PC-9 (cell line): ENCODE measurements at places on chromosomes 12 and 14. TPM values are rescaled to one million over a fixed set of nuclear protein-coding genes. Genes with fewer than 3 reads are reported as not detected.

GRCh38 chr12:6779708-6780432 lies 7.5 kb downstream of the LAG3 start:
- DNase-seq: no peak

DNA sequence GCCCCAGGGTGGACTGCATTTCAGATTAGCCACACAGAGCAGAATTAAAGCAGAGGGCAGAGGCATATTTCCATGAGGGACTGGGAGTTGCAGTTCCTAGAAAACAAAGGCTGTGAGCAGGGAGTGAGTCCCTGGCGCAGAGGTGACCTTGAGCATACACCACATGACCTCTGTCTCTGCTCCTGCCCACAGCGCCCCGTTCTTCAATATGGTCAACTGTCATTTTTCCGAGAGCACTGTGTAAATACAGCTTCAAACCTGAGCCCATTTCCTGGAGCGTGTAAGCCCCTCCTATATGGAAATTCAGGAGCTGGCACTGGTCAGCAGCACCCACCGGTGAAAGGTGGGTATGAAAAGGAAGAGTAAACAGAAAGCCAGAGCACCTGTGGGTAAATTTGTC lies 192.2 kb upstream of the PELI2 start:
- no peak for DNase-seq

GRCh38 chr14:63760014-63760413 lies 32.1 kb upstream of the SGPP1 start:
- no peak for DNase-seq

ATXN7L3B gene
- total RNA-seq: 25.3 and 31.6 TPM in 2 replicates

SLC6A12 gene
- not detected in 2 replicates for total RNA-seq
